Putamen (tissue), 1 donor: ENCODE measurements at places on chromosomes 4 and X.

DNA sequence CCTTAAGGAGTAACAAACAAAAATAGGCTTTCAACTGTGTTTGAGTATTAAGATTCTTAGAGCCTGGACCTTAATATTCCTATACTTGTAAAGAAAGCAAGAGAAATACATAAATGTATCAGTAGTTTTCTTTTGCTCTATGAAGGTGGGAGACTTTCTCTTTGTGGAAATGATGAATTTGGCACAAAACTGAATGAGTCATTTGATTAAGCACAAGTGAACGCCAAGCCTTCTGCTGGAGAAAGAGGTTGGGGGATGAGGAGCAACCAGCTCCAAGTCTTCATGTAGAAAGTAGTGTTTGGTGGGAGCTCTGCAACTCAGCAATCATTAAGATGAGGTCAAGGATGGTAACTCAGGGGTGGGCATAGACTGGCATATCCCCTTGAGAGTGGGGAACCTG is 49.6 kb downstream of the MEPE start:
- no peak for DNase-seq

- DNase-seq, result no peak
These were observed 26.0 kb upstream of the MGST2 start for GRCh38 chr4:139639654-139640053.

GRCh38 chr4:67014592-67014991 is 530.7 kb downstream of the CENPC start:
- DNase-seq, result no peak

DNA sequence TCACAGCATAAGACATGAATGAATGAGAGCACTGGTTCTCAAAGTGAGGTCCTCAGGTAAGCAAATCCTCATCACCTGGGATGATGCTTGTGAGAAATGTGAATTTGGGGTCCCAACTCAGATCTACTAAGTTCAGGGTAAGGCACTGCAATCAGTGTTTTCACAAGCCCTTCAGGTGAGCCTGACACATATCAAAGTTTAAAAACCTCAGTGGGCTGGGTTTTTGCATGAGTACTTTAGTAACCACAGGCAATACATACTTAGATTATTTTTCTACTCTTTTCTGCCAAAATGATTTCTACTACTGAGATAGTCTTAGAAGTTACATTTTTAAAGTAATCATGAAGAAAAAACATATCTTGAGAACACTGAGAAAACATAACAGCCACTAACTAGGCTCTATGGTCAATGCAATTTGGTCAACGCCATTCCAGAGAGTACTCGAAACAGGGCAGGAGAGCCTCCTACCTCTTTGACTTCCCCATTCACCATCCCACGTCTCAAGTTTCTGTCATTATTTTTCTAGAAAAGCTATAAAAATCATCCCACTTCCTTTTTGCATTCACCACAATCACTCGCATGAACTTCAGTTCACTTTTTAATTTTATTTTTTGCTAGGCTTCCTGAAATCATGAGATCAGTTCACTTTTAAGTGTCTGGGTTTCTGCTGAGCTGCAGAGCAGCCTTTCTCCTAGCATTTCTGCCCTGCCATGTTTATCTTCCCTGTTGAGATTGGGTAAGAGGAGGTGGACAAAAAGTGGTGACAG is 73.8 kb downstream of the MFAP3L start:
- DNase-seq, result no peak

DNA sequence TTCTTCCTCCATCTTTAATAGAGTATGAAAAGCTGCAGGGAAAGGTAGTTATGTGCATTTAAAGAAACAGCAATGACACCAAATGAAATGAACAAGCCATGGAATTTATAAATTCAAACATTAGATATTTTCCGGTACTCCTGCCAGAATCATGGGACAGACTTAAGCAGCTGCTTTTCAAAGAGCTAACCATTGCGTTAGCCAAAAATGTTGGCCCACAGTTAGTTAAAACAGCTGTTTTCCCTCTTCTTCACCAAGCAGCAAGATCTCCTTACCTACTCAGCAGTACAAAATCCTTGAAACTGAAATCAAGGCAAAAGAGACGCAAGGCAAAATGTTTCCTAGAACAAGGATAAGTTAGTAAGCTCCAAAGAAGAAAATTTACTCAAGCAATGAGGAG is 64.0 kb downstream of the MANBA start:
- no peak for DNase-seq

- peak; percentile 36 for DNase-seq
These were observed 188.0 kb downstream of the STIM2 start for GRCh38 chr4:27048429-27049238.

GRCh38 chr4:171118091-171118490 is 695.1 kb upstream of the GALNTL6 start:
- no peak for DNase-seq

- DNase-seq, result no peak
These were observed 30.9 kb upstream of the HHIP start for GRCh38 chr4:144614850-144615585.

GRCh38 chrX:136954930-136955329 is 74.4 kb upstream of the RBMX start:
- DNase-seq, result no peak

DNA sequence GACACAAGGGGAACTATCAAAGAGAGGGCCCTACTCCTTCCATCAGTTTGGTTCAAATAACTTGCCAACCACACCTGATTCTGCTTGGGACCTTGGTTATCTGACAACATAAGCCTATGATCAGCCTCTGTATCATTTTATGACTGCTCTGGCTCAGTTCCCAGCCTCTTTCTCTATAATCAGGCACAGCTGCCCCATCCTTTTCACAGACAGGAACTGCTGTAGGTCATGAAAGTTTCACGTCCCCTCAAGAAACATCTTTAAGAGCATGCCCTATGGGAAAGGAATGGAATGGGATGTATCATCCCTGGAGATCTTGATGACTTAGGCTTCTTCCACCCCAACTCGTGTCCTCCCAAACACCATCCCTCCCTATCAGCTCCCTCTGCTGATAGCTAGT is 243.4 kb downstream of the AR start:
- no peak for DNase-seq

- no peak for DNase-seq
These were observed 157.7 kb downstream of the PAPSS1 start for GRCh38 chr4:107562316-107562715.

GRCh38 chr4:123077330-123077729 is 154.9 kb upstream of the NUDT6 start:
- DNase-seq, result no peak
